Adrenal gland (tissue), 19 donors: ENCODE measurements at places on chromosomes 2 and 18. TPM values are rescaled to one million over a fixed set of nuclear protein-coding genes. Genes with fewer than 3 reads are reported as not detected.

- no peaks in the 10 kb centered on the region for H3K27me3 ChIP-seq
- H3K4me1 ChIP-seq, result peaks cover 6% of the 10 kb centered on the region
- no peak overlapping the region for H3K27ac ChIP-seq
- H3K36me3 ChIP-seq, result no peaks in the 10 kb centered on the region
- no peak overlapping the region for H3K4me3 ChIP-seq
- no peak for DNase-seq
Observed at GRCh38 chr18:48800466-48800865, 150.3 kb downstream of the SMAD7 start.

- H3K27me3 ChIP-seq, result no peaks in the 10 kb centered on the region
- no peak overlapping the region for H3K27ac ChIP-seq
- DNase-seq, result peak; percentile 91
- H3K4me1 ChIP-seq, result peaks cover 5% of the 10 kb centered on the region
- no peak overlapping the region for H3K4me3 ChIP-seq
- no peaks in the 10 kb centered on the region for H3K36me3 ChIP-seq
Observed at GRCh38 chr2:28610583-28611201, 114.8 kb downstream of the PLB1 start.

DNA sequence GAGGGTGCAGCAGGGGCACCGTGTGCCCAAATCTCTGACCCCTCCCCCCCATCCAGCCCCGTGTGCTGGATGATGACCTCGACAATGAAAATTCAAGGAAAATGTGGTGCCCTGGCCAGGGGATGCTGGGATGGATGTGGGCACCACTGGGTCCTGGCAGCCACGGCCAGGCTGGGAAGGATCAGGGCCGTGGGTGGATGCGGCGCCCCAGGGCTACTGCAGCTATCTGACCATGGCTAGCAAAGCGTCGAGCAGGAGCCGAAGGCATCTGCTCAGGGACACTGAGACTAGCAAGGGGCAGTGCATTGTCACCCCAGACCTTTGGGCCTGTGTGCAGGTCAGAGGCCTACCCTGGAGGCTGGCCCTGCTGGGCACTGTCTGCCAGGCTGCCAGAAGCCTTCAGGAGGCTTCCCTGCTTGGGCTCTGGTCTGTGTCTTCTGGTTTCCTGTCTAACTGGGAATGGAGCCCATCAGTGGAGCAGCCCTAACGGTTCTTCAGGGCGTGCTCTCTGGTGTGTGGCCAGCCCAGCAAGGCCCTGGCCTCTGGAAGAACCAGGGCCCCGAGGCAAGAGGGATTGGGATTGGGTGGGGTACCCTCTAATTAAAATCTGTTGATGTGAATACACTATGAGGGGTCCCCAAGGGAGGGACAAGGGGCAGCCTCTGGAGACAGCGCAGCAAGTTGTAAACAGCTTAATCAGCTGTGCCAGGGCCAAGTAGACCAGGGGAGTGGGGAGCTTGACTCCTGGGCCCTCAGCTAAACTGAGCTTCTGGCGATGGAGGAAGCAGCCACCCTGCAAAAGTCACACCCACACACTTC is 98.0 kb downstream of the STPG4 start:
- H3K36me3 ChIP-seq, result no peaks in the 10 kb centered on the region
- H3K4me3 ChIP-seq, result no peak overlapping the region
- H3K4me1 ChIP-seq, result peaks cover 49% of the 10 kb centered on the region
- DNase-seq, result peak; percentile 49
- H3K27ac ChIP-seq, result peak overlapping the region; percentile 74

The KATNAL2 gene
- total RNA-seq, result 4.5 TPM

The SH3RF3 gene
- total RNA-seq, result 16.4 TPM

- no peak overlapping the region for H3K27ac ChIP-seq
- no peaks in the 10 kb centered on the region for H3K36me3 ChIP-seq
- H3K4me3 ChIP-seq, result no peak overlapping the region
- H3K4me1 ChIP-seq, result no peaks in the 10 kb centered on the region
- peaks cover 9% of the 10 kb centered on the region for H3K27me3 ChIP-seq
Observed at GRCh38 chr2:104897515-104898184, 43.7 kb downstream of the POU3F3 start.

The GPR35 gene
- 1.0 TPM for total RNA-seq

DNA sequence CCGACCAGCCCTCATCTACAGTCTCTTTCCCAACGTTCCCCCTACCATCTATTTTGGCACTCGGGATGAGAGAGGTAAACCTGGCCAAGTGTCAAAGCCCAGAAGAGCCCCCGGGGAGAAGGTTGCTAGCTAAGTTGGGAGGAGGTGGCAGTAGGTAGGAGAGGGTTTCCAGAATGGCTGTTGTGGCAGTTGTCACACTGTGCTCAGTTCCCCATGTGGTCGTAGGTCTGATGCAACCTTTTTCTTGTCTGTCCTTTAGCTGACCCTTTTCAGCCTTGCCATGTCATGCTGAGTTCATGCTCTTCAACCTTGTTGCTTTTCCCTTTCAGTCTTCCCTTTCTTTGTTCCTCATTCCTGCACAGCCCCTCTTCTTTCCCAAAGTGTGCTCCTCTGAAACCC is 34.5 kb downstream of the TTLL4 start:
- H3K4me3 ChIP-seq, result no peak overlapping the region
- H3K27ac ChIP-seq, result no peak overlapping the region
- DNase-seq, result no peak

- H3K27me3 ChIP-seq, result no peaks in the 10 kb centered on the region
- H3K36me3 ChIP-seq, result no peaks in the 10 kb centered on the region
- H3K27ac ChIP-seq, result no peak overlapping the region
- no peaks in the 10 kb centered on the region for H3K4me1 ChIP-seq
Observed at GRCh38 chr2:133484106-133484505, 84.2 kb downstream of the NCKAP5 start.

DNA sequence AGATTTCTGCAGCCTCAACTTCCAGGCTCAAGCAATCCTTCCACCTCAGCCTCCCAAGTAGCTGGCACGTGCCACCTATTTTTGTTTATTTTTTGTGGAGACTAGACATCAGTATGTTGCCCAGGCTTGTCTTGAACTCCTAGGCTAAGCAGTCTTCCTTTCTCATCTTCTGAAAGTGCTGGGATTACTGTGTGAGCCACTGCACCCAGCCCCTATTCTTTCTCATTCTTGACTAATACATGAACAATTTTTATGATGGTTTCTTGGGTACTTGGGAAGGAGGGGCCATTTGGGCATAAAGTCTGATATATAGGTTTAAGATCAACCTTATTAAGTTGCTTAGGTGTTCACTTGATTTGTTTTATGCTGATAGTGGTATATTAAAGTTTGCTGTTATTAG is 26.2 kb downstream of the EPC2 start:
- no peak overlapping the region for H3K27ac ChIP-seq
- no peak for DNase-seq
- peaks cover 15% of the 10 kb centered on the region for H3K4me1 ChIP-seq
- no peak overlapping the region for H3K4me3 ChIP-seq

GRCh38 chr2:71223767-71224333 is 3.1 kb downstream of the PAIP2B start:
- H3K27ac ChIP-seq, result no peak overlapping the region
- H3K36me3 ChIP-seq, result no peaks in the 10 kb centered on the region

- no peak overlapping the region for H3K27ac ChIP-seq
- DNase-seq, result no peak
- H3K36me3 ChIP-seq, result peaks cover 39% of the 10 kb centered on the region
- no peak overlapping the region for H3K4me3 ChIP-seq
Observed at GRCh38 chr2:66462501-66462825, 27.5 kb downstream of the MEIS1 start.

The FAM117B gene
- total RNA-seq, result 28.6 TPM

GRCh38 chr2:190693533-190694232 is 44.8 kb downstream of the NAB1 start:
- H3K4me3 ChIP-seq, result no peak overlapping the region
- no peaks in the 10 kb centered on the region for H3K4me1 ChIP-seq
- no peak overlapping the region for H3K27ac ChIP-seq
- H3K36me3 ChIP-seq, result peaks cover 8% of the 10 kb centered on the region

The GAD1 gene
- total RNA-seq, result 1.8 TPM

GRCh38 chr2:8437228-8437948 is 244.5 kb upstream of the ID2 start:
- H3K36me3 ChIP-seq, result no peaks in the 10 kb centered on the region
- H3K4me1 ChIP-seq, result no peaks in the 10 kb centered on the region
- DNase-seq, result no peak
- H3K27me3 ChIP-seq, result no peaks in the 10 kb centered on the region
- no peak overlapping the region for H3K4me3 ChIP-seq

DNA sequence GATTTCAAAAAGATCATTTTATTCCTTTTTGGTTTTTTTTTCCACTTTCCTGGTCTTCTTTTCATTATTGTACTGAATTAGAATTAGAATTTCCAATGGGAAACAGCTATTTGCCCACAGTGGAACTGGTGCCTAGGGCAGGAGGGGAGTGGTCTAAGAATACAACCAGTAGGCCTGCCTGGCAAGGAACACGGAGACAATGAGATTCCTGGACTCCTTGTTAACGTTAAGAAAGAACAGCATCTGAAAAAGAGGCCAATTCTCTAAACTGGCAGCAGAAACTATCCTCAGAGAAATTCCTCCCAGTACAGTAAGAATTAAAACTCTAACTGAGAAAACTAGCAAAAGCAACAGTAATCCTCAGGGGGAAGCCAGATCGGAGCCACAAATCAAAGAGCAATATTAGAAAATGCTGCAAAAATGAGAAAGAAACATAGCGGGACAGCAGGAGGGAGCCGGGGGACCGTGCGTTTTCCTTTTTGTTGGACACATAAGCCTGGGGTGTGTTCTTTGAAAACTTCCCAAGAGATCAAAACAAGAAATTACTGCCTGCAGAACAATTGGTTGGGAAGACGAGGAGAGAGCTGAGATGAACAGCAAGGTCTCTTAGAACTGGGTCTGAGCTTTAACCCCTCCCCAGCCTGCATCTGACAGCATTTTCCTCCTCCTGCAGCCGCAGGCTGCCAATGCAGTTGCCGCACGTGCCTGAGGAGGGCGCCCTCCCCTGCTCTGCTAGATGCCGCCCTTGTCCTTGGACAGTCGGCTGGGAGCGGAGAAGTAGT is 776.0 kb downstream of the TSN start:
- no peak for DNase-seq
- no peak overlapping the region for H3K27ac ChIP-seq
- H3K27me3 ChIP-seq, result no peaks in the 10 kb centered on the region
- no peaks in the 10 kb centered on the region for H3K36me3 ChIP-seq
- H3K4me1 ChIP-seq, result no peaks in the 10 kb centered on the region
- H3K4me3 ChIP-seq, result no peak overlapping the region

GRCh38 chr2:43123981-43124686 is 102.3 kb downstream of the ZFP36L2 start:
- H3K27ac ChIP-seq, result no peak overlapping the region
- H3K27me3 ChIP-seq, result no peaks in the 10 kb centered on the region
- no peaks in the 10 kb centered on the region for H3K4me1 ChIP-seq
- no peaks in the 10 kb centered on the region for H3K36me3 ChIP-seq
- no peak overlapping the region for H3K4me3 ChIP-seq

GRCh38 chr18:36212301-36213171 is 25.2 kb downstream of the MOCOS start:
- H3K4me1 ChIP-seq, result no peaks in the 10 kb centered on the region
- no peaks in the 10 kb centered on the region for H3K36me3 ChIP-seq
- no peak overlapping the region for H3K27ac ChIP-seq
- no peak overlapping the region for H3K4me3 ChIP-seq

DNA sequence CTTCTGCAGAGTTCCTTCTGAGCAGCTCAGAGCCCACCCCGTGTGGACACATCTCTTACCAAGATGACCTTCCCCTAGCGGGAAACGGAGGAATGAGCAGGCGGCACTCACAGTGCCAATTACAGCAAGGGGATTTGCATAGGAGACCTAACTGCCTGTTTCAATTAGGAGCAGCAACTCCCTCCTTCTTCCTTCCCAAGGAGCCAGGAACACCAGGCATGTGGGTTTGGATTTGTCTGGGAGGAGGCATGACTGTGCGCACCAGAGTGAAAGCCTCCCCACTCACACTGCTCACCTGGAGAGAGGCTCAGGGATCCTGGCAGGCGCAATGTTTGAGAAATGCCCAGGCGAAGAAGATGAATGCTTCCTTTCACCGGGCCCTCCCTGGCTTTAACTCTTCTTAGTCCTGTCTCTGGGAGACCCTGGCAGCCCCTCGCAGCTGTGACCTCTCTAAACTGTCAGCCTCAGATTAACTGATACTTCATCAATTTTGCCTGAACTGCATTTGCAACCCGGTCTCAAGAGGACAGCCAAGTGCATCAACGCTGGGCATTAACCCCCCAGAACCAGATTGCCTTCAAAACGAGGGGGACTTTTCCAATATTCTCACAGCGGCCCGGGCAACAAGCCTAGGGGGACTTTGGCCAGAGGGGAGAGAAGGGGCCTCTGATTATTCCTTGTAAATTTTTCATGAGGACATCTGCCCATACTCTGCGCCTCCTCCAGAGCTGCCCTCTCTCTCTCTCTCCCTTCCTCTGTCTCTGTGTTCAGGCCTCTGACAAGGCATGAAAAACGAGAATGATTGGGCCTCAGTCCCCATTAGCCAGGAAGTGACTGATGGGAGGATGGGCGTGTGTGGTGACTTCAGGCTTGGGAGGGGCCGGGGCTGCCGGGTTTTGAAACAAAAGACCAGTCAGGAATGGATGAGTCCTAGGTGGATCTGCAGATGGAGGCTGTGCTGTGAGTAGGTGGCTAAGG is 93.8 kb downstream of the CMPK2 start:
- peaks cover 20% of the 10 kb centered on the region for H3K27me3 ChIP-seq
- no peak overlapping the region for H3K27ac ChIP-seq
- no peaks in the 10 kb centered on the region for H3K36me3 ChIP-seq
- H3K4me1 ChIP-seq, result no peaks in the 10 kb centered on the region

DNA sequence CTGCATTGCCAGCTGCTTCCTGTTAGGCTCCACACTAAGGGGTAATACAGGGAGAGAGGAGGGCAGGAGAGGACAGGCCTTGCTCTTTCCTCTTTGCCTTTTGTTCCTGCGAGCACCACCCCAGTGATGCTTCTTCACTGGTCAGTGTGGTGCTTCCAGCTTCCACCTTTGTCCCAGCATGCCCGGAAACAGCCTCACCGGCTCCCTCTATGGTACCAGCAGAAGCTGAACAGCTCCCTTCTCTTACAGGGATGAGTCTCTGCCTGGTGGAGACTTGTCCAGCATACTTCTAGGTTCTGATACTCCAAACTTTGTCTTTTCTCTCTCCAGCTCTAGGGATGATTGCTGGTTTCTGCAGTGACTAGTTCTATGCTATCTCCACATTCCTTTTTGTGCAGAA is 413.3 kb downstream of the TSN start:
- H3K4me3 ChIP-seq, result no peak overlapping the region
- H3K36me3 ChIP-seq, result no peaks in the 10 kb centered on the region
- DNase-seq, result no peak
